ENCODE measurements at places on chromosomes 7 and 10.

GRCh38 chr10:19904202-19904661, 88.0 kb downstream of the PLXDC2 start:
- DNase-seq = no peak

DNA sequence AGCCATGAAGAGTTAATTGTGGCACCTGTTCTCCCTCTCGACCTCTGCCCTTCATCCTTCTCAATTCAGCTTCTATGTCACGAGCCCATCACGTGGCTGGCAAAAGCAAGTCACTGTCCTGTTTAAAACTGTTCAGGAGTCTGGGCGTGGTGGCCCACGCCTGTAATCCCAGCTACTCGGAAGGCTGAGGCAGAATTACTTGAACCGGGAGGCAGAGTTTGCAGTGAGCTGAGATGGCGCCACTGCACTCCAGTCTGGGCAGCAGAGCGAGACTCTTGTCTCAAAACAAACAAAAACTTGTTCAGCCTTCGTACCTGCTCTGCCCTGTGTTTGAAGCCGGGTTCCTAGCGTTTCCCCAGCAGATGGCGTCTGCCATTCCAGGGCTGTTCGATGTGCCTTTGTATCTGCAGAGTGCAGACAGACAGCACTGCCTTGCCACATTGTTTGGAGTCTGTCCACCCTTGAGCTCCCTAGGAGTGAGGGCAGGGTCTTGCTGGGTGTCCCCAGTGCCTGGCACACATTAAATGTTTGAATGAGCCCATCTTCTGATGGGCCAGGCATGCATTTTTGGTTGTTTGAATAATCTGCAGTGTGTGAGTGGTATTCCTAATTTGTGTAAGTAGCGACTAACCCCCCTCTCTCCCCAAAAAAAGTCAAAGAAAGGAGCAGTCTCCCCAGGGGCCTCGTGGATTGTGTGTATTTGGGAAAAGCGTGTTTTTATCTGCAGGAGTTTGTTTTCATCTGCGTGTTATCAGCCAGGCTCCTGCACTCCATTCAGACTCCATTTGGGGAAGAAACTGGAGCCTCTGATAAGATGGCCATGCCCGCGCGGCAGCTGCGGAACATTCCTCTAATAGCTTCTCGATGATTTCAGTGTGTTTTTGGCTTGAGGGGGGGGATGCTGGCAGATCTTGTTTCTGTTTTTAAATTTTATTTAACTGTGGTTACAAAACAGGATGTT, 61.2 kb downstream of the DNAJB6 start:
- no peak for DNase-seq

- DNase-seq = no peak
Observed at GRCh38 chr10:37975401-37975991, 951 bp downstream of the ZNF25 start.

- DNase-seq = no peak
Observed at GRCh38 chr7:98186452-98187137, 24.6 kb upstream of the BHLHA15 start.

GRCh38 chr10:13830385-13830784, 243.6 kb downstream of the PRPF18 start:
- DNase-seq = no peak

- DNase-seq = no peak
Observed at GRCh38 chr10:67770537-67770936, 67.5 kb downstream of the DNAJC12 start.
